Renal cortex interstitium (tissue), 15 donors: ENCODE measurements at places on chromosomes 12 and 14. TPM values are rescaled to one million over a fixed set of nuclear protein-coding genes. Genes with fewer than 3 reads are reported as not detected.
A peak's percentile ranks its signal among the peaks of the same experiment; 100 is the strongest.

GRCh38 chr12:28830491-28830890, 318.6 kb upstream of the FAR2 start:
- no peak for DNase-seq

RNFT2 gene
- 4.1 TPM for polyA plus RNA-seq

DNA sequence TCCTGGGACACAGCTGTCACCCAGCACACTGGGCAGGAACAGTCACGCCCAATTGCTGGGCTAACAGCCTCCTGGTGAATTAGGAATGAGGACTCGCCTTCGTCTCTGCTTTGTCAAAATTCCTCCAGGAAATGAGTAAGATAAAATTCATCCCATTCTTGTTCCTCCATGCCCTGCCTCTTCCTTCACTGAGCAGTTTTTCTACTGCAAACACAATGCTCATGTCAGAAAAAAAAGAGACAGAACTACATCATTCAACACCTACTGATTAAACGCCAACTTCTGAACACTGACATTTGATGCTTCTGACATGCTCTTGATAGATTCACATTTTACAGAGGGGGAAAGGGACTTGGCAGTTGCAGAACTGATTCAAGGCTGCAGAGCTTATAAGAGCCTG, 37.5 kb upstream of the DTX1 start:
- DNase-seq: no peak

DNA sequence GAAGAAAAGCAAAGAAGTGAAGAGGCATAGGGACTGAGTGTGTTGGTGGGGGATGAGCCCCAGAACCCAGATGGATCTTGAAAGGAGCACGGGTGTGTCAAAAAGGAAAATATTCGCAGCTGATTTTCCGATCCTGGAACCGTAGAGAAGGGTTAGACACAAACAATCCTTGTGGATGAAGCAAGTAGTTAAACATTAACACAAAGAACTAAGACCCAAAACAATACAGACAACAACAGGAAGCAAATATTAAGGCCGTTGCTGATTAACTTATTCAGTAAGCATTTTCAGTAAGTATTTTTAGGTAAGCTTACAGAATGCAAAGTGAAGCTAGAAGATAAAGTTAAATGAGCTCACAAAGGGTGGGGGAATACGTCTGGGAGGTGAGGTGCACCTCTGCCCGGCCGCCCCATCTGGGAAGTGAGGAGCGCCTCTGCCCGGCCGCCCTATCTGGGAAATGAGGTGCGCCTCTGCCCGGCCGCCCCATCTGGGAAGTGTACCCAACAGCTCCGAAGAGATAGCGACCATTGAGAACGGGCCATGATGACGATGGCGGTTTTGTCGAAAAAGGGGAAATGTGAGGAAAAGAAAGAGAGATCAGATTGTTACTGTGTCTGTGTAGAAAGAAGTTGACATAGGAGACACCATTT, 62.8 kb upstream of the PRB2 start:
- no peak for DNase-seq

- DNase-seq: no peak
Measured at GRCh38 chr14:68922201-68922621, 56.9 kb downstream of the ACTN1 start.

DNA sequence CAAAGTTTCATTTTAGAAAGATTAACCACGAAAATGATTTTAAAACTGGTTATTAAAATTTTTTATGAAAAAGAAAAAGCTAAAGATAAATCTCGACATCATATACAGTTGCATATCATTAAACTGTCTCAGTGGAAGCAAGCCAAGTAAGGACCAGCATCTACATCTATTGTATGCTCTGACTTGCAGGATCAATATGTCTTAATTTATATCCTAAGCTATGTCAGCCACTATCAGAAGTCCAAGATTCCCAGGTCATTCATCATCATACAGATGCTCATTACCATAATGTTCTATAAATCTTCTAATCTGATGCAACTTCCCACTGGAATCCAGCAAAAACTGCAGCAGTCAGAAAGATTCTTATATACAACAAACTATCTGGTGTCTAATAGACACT, 43.5 kb downstream of the CMAS start:
- no peak for DNase-seq

DNA sequence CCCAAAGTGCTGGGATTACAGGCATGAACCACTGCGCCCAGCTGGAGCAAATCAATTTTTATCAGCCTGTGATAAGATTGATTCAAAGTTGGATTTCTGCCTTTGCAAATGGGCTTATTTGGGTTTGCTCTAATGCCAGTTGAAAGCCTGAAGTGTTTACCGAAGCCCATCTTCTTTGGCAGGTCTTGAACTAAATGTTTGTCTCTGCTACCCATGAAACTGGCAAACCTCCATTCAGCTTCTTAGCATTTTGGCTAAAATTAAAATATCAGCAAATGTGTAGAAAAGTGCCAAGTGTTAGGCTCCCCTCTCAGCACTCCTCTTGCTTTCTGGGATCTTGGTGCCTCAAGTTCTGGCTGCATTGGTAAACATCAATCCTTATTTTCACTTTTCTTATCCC, 61.5 kb downstream of the MGAT4C start:
- DNase-seq: no peak

SAMD15 gene
- 9.0 TPM for polyA plus RNA-seq

- DNase-seq: no peak
Measured at GRCh38 chr12:15142711-15143110, 78.5 kb downstream of the RERG start.

- DNase-seq: no peak
Measured at GRCh38 chr12:71125949-71126348, 31.9 kb downstream of the TSPAN8 start.

DNA sequence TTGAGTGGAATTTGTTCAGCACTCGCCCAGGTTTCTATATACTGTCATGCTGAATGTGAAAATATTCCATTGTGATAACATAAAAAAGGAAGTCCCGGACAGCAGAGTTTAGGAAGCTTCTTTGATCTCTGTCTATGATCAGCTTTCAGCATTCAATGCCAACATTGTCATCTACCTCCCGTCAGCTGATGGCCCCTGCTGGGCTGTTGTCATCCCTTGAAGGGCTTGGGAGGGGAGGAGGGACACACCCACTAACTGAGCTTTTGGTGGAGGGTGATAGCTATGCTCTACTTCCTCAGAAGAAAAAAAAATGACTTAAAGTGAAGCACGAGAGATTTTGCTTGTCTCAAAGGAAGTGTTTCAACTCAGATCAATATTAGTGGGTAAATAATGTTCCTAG, 4.7 kb upstream of the KRT77 start:
- DNase-seq: no peak

LGMN gene
- polyA plus RNA-seq: 125 TPM

- no peak for DNase-seq
Measured at GRCh38 chr12:112850383-112850782, 56.4 kb upstream of the OAS1 start.

DNA sequence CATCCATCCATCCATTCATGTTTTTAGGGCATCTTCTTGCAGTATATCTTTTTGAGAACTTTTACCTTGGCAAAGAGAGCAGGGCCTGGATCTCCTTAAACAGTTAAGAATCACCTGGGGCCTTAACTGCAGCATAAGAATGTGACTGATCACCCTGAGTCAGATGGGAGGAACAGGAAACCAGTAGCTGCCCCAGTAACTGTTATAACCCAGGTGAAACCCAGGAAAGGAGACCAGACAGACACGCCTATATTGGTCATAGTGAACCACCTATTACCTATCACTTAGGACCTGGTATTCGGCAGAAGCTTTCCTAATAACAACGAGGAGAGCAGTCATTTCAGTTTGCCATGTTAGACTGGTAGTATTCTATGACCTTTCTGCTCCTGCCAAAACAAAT, 43.4 kb upstream of the NR2C1 start:
- no peak for DNase-seq

GRCh38 chr12:108214486-108214885, 85.4 kb downstream of the WSCD2 start:
- peak; percentile 58 for DNase-seq

KRT74 gene
- not detected for polyA plus RNA-seq

KLRF1 gene
- polyA plus RNA-seq: 0.49 TPM

- DNase-seq: no peak
Measured at GRCh38 chr12:108613548-108613947, 15.7 kb upstream of the TMEM119 start.

DNA sequence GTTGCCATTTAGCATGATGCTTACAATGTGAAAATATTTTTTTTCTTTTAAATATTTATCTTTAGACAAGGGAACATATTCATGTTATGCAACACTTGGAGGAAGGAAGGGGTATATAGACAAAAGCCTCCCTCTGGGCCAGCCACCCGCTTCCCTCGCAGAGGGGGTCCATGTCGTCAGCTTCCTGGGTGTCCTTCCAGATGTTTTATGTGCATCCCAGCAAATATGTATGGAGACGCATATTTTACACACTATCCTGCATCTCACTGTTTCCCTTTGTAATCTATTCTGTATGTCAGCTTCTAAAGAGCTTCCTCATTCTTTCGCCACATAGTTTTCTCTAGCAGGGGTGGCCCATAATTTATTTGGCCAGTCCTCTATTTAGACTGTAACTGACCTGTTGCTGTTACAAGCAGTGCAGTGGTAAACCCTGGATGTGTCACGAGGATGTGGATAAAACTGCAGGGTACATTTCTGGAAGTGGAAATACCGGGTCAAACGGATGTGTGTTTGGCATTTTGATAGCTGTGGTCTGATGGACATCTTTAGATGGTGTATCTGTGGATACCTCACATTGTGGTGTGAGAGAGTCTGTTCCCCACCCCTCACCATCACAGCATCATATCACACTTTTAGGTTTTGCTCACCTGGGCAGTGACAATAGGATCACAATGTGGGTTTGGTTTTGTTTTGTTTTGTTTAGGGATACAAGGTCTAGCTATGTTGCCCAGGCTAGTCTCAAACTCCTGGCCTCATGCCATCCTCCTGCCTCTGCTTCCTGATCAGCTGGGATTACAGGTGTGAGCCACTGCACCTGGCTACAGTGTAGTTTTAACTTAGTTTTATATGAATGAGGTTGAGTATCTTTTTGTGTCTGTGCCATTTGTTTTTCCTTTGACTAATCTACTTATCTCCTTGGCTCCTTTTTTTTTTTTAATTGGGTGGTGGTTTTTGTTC, 31.6 kb downstream of the FAM222A start:
- no peak for DNase-seq

GRCh38 chr12:119171291-119171690, 7.4 kb upstream of the HSPB8 start:
- no peak for DNase-seq

DNA sequence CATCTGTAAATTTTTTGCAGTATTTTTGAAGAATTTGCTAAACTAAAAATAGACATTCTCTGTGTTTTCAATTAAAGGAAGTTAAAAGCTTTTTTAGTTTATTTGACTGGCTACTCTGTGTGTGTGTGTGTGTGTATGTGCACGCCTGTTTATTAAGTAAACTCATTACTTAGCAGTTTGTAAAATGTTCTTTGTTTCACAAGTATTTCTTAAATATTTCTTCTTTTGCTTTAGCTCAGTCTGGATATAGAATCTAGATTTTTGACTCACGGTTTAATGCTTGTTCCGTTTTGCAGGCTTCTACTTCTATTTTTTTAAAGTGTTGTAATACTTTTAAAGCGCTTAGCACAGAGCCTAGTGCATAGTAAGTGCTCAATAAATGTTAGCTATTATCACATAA, 46.5 kb upstream of the KCNMB4 start:
- no peak for DNase-seq

DNA sequence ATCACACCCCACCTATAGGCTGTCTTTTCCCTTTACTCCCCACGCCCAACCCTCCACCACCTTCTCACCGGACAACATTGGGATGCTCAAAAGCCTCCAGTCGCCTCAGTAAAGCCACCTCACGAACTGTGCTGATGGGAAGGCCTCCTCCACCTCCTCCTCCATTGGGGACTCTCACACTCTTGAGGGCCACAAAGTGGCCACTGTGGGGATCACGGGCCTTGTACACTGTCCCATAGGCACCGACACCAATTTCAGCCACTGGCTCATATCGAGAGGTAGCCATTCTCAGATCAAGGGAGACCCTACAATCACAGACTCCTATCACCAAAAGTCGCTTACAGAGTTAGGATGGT, 700 bp downstream of the CDK4 start:
- no peak for DNase-seq

DNA sequence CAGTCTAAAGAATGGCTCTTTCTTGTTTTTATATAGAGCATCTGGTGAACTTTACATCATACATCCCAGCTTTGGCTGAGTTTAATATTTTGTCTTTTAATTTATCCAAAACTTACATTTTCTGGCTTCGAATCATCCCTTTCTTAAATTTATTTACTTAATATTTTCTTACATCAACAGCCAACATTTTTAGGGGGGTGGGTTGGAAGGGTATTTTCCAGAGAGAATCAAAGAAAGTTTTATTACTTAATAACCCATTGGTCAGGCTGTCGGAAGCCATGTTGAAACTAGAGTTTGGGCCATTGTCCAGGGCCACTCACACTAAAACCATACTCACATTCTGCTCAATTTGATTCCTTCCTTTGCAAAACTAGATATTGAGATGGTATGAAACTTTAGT, 220.2 kb downstream of the AEBP2 start:
- DNase-seq: no peak

NDUFA9 gene
- 118 TPM for polyA plus RNA-seq

NFE2 gene
- 3.7 TPM for polyA plus RNA-seq

DNA sequence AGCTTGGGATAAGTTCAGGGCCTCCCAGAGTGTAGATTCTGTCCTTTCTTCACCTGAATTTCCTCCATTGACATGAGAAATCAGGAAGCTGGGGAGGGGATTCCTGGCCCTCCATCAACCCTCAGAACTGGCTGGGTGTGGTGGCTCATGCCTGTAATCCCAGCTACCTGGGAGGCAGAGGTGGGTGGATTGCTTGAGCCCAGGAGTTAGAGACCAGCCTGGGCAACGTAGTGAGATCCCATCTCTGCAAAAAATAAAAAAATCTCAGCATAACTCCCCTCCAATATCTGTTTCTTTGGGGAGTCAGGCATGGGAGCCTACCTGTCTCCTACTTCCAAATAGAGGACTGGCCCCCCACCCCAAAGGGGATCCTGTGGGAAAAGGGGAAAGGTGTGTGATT, 59.8 kb upstream of the TBX3 start:
- DNase-seq: no peak

- no peak for DNase-seq
Measured at GRCh38 chr12:90899456-90900182, 55.4 kb downstream of the CCER1 start.

STAC3 gene
- 5.2 TPM for polyA plus RNA-seq

DNA sequence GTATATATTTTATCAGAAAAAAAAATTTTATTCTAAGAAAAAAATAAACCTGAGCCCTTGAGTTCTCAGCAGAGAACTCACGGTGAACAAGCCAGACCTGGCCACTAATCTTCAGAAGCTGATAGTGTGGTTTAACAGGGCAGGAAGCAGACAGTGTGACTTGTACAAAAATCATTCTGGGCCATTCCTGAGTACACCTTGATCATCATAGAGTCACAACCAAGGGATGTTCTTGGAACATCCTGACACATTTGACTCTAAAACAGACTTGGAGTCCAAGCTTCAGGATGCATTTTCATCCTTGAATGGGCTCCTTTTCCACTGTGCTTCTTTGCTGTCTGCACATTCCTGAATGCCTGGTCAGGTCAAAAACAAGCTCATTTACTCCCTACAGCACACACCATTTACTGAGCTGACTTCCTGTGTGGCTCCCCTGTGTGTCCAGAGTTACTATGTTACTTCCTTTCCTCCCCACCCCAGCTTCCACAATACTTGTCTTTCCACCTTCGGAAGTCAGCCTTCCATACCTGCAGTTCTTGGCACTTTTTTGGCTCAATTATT, 112.0 kb downstream of the ANO6 start:
- no peak for DNase-seq

- no peak for DNase-seq
Measured at GRCh38 chr14:61280092-61280525, 1.0 kb downstream of the TMEM30B start.

KCNC2 gene
- 0.86 TPM for polyA plus RNA-seq

KRT3 gene
- not detected for polyA plus RNA-seq
